NK-92 treated with Interleukin-12 subunit alpha and Interleukin-12 subunit beta, amount 100 ng/mL, for 24 hours (cell line): ENCODE measurements at places on chromosomes 7 and 10.

DNA sequence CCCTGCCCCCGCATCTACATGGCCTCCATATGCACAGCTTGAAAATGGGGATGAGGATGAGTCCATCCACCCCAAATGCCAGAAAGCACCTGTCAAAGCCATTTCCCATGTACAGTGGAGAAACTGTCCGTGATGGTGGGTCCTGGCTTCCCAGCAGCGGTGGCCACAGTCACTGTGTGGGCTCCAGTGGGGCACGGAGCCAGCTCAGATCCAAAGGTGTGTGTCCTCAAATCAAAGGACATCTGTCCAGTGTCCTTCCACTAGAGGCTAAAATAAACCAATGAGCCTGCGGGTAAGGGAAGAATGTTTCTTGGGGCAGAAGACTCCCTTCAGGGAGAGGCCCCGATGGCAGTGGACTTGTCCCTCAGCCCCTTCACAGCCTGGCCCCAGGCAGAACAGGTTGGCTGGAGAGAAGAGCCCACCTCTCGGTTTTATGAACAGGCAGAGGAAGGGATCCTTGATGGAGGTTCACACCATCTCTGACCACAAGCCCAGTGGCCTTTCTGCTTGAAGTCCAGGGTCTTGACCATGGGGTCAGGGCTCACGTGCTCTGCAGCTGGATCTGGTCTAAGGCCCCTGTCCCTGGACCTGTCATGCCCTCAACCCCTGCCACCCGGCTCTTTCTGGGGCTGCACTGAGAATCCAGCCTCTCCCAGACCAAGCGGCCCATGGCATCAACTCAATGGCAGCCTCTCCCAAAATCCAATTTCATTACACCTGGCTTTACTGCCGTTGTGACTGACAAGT lies 106.9 kb downstream of the TCERG1L start:
- DNase-seq = no peak

DNA sequence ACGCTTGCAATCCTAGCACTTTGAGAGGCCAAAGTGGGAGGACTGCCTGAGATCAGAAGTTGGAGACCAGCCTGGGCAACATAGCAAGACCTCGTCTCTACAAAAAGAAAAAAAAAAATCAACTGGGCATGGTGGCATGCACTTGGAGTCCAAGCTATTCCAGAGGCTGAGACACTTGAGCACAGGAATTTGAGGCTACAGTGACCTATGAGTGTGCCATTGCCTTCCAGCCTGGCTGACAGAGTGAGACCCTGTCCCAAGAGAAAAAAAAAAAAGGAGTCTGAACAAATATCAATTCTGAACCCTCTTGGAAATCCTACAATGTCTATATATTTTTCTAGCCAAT lies 126.8 kb upstream of the NRP1 start:
- DNase-seq = no peak

- no peak for DNase-seq
Observed at GRCh38 chr7:95957510-95957909, 185.2 kb downstream of the DYNC1I1 start.

DNA sequence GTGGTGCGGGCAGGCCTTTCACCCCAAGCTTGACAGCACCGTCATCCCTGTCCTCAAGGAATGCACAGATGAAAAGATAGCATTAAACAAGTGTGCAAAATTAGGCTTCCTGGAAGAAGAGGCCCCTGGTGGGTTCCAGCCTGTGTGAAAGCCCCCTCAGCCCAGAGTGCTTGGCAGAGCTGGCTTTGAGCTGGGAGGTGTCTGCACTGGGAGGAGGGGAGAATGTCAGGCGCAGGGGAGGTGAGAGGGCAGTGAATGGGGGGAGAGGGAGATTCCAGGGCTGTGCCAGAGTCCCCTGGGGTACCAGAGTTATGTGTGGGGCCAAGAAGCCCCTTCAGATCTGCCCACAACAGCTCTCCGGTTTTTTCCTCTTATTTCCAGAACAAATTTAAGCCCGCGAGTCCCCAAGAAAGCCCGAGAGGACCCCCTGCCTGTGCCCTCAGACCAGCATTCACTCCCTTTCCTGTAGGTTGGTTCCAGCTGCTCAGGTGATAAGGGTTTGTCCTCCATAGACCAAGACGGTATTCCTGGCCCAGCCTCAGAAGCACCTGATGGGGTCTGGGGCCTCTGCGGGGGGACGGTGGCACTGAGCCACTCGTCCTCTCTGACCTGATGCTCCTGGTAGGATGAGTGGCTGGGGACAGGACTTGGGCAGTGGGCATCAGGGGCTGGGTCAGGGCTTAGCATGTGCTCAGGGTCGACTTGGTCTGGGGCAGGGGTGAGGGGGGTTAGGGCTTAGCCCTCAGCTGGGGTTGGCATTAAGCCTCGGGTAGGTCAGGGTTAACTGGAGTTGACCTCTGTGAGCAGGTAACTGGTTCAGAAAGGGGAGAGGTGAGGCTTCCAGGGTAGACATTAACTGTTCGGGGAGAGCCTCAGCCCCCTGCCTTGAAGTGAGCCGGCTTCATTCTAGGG lies 43.4 kb downstream of the ADCYAP1R1 start:
- DNase-seq = no peak

DNA sequence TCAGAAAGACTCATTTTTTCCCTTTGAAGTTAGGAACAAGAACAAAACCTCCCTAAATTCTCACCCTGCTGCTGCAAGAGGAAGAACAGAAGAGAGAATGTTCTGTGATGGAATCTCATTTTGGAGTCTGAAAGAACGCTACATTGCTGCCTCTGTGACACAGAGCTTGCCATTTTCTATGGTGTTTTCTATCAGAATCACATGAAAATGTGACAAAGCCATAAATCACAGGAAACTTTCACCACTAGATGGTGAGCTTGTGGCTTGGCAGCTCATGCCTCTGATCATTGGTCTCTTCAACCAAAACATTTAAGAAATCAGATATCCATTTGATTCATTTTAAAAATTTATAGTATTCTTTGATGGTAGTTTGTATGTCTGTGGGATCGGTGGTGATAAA lies 82.9 kb downstream of the CADPS2 start:
- no peak for DNase-seq
